ENCODE measurements at places on chromosomes 1 and 21.

DNA sequence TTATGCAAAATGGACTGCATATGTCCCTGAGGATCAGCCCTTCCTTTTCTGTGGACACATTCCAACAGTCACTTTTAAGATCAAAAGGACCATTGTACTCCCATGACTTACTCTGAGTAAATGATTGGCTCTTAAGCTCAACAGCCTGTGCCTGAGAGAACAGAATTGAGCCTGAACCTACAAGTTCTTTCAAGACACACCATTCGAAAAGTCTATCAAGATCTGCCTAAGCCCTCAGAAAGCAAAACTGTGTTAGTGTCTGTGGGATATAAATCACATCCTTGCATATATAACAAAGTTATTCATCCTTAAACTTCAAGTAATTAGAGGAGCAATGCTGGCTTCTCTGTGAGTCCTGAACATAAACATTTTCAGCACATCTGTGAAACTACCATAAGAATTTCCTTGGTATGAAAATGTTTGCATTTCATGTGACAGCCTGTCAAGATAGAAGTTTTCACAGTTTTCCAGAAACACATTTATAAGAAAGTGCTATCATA is 41.6 kb downstream of the PCNX2 start:
- DNase-seq: no peak

DNA sequence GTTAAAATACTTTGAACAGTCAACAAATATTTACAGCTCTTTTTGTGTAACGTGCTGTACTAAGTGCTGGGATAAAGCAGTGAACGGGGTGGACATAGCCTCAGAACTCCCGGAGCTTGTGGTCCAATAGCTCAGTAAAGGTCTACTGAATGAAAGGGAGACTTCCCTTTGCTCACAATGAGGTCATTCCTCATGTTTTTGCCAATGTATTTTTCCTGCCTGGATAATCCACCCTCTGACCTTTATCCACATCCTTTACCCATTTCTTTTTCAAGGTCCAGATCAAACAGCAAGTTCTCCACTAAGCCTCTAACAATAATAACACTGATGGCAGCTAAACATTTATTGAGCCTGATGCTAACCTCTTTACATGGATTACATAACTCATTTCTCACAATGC is 55.9 kb downstream of the LEPR start:
- DNase-seq: no peak

- peak; percentile 49 for DNase-seq
These were observed 516 bp downstream of the RCOR3 start for GRCh38 chr1:211259638-211260126.

- peak; percentile 66 for DNase-seq
These were observed 5.5 kb downstream of the PTPN7 start for GRCh38 chr1:202154766-202155477.

DNA sequence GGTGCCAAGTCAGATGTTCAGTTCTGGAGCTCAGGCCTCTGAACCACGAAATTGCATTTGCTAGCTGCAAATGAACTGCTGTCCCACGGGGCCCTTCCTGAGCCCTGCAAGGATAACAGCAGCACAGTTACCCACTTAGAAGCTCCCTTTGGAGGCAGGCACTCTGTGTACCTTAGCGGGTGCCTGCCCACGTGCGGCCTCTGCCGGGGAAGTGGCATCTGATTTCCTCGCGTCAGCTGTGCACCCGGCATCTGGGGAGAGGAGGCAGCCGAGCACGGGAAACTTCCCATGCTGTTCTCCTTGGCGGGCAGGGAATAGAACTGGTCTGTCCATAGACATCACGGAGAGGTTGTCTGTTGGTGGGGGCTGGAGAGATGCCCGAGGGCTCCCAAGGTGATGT is 148.0 kb upstream of the C1orf174 start:
- DNase-seq: no peak

DNA sequence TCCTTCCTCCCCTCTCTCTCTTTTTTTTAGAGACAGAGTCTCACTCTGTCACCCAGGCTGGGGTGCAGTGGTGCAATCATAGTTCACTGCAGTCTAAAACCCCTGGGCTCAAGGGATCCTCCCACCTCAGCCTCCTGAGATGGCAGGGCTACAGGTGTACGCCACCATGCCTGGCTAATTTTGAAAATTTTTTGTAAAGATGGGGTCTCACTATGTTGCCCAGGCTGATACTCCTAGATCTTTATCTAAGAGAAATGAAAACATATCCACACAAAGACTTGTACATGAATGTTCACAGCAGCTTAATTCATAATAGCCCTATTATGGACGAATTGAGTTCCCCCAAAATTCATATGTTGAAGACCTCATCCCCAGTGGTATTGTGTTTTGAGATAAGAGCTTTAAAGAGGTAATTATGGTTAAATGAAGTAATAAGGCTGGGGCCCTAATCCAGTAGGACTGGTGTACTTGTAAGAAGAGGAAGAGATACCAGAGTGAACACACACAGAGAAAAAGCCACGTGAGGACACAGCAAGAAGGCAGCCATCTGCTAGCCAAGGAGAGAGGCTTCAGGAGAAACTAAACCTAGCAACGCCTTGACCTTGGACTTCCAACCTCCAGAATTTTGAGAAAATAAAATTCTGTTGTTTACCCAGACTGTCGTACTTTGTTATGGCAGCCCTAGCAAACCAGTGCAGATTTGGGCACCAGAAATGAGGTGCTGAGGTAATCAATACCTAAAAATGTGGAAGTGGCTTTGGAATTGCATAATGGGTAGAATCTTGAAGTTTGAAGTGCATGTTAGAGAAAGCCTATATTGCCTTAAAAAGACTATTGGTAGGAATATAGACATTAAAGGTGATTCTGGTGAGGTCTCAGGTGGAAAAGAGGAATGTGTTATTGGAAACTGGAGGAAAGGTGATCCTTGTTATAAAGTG is 13.2 kb downstream of the IFNLR1 start:
- no peak for DNase-seq

All from CD4-positive, alpha-beta T cell treated with Interleukin-15 for 4 hours (primary cell).